Activated CD4-positive, alpha-beta T cell treated with anti-CD3 and anti-CD28 coated beads, Interleukin-2, amount 50 U/mL, for 4 hours (primary cell): ENCODE measurements at places on chromosomes 16 and 17.
A peak's percentile ranks its signal among the peaks of the same experiment; 100 is the strongest.

DNA sequence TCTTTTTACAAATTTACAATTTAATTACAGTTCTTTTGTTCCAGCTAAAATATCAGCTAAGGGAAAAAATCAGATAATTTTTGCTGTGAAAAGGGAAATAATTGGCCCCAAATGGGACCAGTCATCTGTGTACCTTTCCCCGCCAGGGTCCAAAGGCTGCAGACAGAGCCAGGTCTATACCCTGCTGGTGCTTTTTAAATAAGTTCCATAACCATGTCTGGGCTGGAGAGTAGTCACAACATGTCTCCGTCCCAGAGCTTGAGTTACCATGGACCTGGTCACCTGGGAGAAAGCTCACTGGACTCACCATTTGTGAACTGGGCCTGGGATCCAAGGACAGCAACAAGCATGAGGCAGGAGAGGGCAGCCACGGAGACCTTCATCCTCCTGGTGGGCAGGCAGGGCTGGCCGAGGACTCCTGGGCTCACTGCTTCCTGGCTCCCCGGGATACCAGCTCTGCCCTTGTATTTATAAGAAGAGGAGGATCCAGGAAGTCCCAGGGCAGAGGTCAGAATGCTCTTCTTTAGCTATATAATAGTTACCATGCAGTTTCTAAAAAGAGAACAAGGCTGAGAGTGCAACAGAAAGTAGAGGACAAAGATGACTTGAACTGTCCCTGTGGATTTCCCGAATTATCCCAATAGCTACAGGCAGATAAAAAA lies at the start of gene CCL15:
Gene CCL15 (minus strand): TSS at position 444 of the 662 bp plus-strand sequence. CDS start 61 bp downstream, at position 383.
- no peak for DNase-seq

GRCh38 chr16:51072591-51072990 lies 78.5 kb downstream of the SALL1 start:
- no peak for DNase-seq

DNA sequence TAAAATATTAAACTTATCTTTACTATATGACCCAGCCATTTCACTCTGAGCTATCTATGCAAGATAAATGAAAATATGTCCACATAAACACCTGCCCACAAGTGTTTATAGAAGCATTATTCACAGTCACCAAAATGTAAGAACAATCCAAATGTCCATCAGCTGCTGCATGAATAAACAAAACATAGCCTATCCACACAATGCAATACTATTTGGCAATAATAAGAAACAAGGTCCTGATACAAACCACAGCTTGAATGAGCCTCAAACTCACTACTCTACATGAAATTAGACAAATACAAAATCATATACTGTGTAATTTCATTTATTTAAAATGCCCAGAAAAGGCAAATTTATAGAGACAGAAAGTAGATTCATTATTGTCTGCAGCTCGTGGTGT lies 355.1 kb downstream of the CDH8 start:
- no peak for DNase-seq

DNA sequence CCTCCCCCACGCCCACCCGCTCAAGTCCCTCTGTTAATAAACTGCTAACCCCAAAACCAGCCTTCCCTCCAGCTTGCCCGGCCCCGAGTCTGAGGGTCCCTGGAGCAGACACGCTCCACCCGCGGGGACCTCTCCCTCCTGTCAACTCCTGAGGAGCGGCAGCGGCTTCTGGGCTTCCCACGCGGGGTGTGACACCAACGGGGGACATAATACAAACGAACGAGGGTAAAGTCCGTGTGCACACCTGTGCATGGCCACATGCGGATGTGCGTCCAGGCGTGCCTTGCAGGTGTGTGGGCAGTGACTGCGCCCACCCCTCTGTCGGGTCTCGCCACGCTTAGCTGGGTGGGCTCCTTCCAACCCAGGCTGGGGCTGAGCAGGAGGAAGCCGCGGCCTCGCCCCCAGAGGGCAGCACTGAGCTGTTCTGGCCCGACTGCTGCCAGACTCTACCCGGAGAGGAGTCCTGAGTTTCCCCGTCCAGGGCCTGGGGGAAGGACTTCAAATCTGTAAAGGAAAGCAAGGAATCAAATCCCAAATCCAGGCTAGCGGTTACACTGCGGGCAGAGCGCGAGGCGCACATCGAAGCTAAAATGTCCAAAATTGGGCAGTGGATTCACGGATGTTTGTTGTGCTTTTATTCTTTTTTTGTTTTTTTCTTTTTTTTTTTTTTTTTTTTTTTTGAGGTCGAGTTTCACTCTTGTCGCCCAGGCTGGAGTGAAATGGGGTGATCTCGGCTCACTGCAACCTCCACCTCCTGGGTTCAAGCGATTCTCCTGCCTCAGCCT lies 24.2 kb upstream of the KRT17 start:
- DNase-seq: peak; percentile 80

- DNase-seq: no peak
These were observed 17.1 kb upstream of the SREBF1 start for GRCh38 chr17:17853811-17854447.
